ENCODE measurements at places on chromosomes 16 and 17.
A peak's percentile ranks its signal among the peaks of the same experiment; 100 is the strongest.

GRCh38 chr16:31427441-31428278 lies 500 bp downstream of the COX6A2 start:
- no peak for DNase-seq

DNA sequence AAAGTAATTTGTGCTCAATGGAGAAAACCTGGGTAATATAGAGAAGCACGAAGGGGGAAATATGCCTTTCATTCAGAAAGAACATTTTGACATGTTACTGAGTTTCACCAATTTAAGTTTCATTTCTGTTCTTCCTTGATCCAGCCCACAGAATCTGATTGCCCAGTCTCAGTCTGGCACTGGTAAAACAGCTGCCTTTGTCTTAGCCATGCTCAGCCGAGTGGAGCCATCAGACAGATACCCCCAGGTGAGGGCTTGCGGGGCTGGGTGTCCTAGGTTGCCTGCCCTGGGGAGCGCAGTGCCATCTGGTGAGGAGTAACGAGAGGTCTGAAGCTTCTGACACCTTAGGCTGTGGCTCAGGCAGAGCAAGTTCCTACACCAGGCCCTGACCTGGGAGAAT lies 17.7 kb downstream of the DDX19A start:
- DNase-seq, result no peak

- peak; percentile 61 for DNase-seq
Measured at GRCh38 chr17:1480747-1481465, 11.6 kb downstream of the MYO1C start.

DNA sequence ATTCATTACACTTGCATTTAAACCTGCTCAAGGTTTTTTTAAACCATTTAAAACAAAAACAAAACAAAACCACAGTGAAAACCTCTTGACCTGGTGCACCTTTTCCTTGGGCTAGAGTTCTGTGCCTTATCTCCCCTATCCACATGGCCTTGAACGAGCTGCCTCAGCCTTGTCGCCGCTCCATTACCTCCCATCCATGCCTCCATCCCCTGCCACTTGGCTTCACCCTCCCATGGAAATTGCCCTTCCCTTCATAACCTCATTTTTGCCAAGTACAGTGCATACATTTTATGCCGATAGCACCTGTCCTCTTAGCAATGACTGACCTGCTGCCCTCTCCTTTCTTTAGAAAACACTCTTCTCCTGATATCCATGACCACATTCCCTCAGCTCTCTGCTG lies 188.6 kb upstream of the ASIC2 start:
- no peak for DNase-seq

- no peak for DNase-seq
Measured at GRCh38 chr17:59627770-59628171, 8.1 kb downstream of the CLTC start.

DNA sequence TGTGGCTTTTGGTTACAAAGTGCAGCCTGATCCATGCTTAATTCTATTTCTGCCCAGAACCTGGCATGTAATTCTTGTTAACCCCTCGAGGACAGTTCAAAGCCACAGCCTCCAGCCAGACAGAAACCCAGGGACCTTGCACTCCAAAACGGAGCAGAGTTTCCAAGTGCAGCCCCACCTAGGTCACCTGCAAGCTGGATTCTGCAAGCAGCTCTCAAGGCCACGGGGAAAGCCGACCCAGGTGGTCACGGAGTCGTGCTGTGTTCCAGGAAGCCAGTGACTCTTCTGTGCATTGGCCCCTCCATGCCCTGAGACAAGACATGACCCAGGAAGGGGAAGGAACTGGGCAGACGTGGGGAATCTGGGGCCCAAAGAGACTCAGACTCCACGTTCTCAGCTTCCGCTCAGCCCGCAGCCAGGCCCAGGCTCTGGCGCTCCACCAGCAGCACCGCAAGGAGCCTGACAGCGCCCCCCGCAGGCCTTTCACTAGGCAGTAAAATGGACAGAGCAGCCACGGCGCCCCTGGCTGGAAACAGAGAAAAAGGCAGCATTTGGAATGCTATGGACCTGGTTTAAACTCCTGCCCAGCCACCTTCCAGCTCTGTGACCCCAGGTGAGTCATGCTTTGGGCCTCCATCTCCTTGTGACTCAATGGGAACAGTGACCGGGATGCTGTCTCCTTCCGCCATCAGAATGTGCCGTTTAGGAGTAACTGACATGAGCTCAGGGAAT lies 27.3 kb upstream of the GSG1L start:
- no peak for DNase-seq

GRCh38 chr17:41647038-41647813 lies 22.9 kb upstream of the KRT17 start:
- DNase-seq, result no peak

- DNase-seq, result no peak
Measured at GRCh38 chr16:49442805-49443204, 69.2 kb downstream of the C16orf78 start.

- no peak for DNase-seq
Measured at GRCh38 chr17:74773414-74773813, 2.7 kb downstream of the NAT9 start.

- DNase-seq, result no peak
Measured at GRCh38 chr17:27974531-27975145, 67.8 kb upstream of the NLK start.

DNA sequence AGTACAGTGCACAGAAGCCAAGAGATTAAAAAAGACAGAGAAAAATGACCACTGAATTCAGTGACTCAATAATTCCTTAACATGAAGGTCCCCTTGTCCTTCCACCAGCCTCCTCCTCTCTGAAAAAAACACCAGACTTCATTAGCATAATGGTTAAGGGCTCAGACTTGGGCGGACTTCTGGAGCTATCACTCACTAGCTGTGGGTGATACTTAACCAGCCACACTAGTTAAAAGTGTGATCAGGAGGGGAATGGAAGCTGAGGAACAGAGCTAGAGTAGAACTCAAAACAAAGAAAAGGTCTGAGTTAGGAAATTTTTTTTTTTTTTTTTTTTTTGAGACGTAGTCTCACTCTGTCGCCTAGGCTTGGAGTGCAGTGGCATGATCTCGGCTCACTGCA lies 23.2 kb downstream of the ZNF652 start:
- DNase-seq, result no peak

DNA sequence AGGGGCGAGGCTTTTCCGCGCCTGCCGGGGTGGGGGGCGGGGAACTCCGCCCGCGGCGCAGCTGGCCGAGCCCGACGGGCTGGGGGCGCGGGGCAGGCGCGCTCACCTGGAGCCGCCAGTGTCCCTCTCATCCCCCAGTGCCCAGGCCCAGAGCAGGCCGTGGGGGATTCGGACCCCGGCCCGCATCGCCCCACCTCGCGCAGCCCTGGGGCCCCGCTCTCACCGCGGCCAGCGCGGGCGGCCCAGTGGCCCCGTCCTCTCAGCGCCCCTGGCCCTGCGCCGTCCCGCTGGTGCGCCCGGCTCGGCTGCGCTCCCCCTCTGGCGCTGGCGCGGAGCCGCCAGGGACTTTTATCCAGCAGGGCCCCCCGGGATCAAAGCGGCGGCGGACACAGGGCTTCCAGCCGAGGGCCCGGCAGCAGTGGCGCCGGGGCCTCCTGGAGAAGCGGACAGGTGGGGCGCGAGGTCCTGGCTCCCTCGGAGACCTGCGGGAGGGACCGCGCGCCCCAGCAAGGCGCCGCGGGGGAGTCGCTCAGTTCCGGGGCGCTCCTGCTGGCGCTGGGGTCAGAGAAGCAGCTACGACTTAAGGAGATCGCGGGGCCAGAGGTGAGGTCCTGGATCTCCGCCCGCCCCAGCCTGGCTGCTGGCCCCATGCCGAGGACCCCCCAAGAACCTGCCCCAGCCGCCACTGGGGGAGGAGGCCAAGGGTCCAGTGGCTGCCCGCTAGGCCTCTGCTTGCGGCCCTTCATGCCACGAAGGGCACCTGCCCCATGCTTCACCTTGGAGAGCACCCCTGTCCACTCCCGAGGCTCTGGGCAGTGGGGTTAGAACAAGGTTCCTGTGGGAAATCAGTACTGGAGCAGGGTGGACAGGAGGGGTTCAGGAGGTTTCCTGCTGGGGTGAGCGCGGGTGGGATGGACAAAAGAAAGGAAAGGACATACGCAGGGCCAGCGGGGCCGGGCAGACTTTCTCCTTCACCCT lies 823 bp upstream of the NOTUM start:
- DNase-seq, result no peak

- DNase-seq, result no peak
Measured at GRCh38 chr16:70440009-70440692, 1.3 kb upstream of the ST3GAL2 start.
